Activated naive CD8-positive, alpha-beta T cell treated with anti-CD3 and anti-CD28 coated beads, Interleukin-2, amount 50 U/mL, for 24 hours (primary cell): ENCODE measurements at places on chromosomes 6 and 20.

DNA sequence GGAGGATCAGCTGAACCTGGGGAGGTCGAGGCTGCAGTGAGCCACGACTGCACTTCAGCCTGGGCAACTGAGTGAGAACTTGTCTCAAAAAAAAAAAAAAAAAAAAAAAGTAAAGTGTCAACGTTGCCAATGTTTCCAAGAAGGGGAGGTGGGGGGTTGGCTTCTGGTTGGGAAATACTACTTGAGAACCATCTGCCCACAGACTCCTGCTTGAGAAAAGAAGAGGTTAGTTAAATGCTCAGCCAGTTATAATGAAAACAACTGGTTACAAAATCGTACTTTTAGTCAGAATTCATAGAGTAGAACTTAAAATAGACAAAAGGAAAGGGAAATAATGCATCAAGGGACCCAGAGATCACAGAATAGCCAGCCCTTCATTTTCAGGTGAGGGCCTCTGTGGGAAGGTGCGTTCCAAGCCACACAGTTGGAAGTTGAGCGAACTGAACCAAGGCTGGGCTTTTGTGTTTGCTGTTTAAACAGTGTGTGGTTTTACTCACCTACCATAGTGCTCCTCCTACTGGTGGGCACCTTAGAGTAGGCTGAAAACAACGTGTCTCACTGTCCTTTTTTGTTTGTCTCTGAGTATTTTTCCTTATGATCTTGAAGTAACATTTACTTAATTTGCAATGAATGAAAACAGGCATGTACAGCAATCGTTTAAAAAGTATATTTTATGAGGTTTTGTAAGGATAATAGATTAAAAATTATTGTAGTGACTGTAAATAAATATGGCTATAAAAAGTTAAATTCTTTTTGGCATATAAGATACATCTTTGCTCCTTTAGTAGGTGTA, 200.7 kb downstream of the BCAS1 start:
- DNase-seq = peak; percentile 65

DNA sequence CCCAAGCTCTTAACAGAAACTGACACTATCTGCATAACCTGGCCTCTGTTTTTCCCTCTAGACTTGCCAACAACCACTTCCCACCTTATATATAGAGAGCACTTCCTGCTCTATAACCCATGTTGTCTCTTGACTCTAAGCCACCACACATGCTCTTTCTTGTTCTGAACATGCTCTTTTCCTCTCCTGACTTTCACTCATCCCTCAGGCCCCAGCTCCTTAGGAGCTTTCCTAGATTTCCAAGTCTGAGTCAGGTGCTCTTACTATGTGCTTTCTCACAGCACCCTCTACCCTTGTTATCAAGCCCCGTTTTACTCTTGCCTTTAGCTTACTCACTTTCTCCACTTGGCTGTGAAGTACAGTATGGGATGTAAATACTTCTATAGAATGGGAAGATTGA, 143.9 kb upstream of the EYA4 start:
- DNase-seq = no peak

DNA sequence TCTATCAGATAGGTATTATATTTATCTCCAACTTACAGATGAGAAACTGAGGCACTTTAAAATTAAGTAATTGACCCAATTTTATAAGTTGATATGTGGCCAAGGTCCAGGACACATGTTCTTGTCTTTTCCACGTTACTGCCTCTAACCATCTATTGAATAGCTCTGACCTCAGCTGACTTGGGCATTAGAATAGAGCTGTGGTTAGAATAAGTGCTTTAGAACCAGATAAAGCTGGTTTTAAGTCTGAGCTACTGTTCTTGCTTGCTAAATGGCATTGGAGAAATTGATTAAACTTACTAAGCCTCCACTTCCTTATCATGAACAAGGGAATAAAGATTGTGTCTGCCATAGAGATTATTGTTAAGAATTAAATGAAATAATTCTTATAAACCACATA, 147.8 kb upstream of the DTNBP1 start:
- DNase-seq = no peak

- no peak for DNase-seq
These were observed 54.7 kb downstream of the TRAM2 start for GRCh38 chr6:52522151-52522626.

DNA sequence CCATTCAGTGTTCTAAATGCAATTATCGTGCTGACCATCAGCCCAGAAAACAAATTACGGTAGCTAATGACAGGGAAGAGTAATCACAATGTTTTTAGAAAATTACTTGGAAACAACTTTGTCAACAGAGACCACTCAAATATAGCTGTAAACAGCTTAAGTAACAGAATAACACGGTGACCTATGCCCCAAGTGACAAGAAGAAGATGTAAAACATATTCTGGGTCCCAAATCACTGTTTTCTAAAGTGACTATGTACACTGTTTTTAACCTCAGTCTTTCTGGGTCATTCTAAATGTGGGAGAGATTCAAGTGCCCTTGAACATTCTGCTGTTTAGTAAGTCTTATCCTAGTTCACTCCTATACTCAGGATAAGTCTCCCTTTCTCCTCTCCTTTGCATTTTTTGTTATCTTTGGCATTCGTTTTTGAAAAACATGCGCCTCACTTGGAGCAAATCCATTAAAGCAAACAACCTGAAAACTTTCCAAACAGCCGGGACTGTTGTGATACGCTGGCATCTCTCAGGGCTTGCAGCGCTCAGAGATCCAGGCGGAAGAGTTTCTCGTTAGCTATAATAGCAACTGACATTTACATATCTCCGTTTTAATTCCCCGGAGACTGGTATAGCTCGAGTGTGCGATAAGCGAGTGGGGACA, 114.5 kb upstream of the SOX4 start:
- DNase-seq = no peak

DNA sequence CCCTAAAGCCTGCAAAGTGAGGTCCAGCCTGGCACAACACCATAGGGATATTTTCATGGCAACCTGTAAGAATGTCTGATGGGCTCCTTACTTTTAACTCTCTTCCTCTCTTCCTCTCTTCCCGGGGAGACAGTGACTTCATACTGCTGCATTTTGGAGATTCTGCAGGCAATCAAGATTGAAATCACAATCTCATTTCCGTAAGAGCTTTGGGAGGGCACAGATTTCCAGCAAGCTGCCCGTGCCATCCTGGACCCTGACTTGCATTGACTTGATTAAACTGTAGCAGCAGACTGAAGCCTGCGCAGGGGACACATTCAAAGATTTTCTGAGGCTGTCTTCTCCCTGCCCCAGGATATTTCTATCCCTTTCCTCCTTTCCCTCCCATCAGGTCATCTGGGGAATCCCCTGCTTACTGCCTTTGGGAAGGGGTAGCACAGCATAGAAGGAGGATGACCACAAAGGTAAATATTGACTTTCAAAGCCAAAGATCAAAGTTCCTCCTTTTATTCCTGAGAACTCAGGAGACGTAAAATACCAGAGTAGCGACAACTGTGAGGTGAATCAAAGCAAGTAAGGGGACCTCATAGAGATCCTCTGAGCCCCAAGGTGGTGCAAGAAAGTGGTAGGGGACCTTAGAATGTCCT, 504.0 kb upstream of the ARID1B start:
- DNase-seq = no peak

DNA sequence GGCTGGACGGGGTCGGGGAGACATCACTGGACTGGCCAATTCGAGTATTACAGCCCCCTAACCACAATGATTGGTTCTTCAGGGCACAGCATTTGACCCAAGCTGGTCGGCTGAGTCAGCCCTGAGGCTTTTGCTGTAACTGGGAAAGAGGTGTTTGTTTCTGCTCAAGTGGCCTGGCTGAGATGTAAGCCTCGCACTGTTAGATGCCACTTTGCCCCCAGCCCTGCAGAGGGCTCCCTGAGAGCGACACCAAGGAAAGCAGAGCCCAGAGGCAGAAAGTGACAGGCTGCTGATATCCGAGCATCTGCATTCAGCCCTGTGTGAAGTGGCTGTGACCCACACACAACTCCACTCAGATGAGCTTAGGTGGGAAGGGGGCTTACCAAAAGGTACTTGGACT, 19.4 kb downstream of the ERGIC3 start:
- DNase-seq = no peak

DNA sequence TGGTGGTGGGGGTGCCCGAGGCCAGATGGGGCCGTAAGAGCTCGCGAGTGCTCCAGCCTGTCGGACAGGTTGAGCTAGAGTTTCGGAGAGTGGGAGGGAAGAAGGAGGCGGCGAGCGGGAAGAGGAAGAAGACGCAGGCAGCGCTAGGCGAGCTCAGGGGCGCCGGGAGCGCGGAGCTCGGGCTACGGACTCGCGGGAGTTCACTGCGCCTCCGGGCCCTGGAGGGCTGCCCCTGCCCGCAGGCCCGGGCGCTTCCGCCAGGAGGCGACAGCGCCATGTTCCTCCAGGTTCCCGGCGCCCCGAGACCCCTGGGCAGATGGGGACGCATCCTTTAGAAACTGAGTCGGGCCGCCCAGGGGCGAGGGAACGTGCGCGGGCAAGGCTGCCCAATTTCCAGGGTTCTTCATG, 984 bp downstream of the TFAP2C start:
- peak; percentile 17 for DNase-seq

GRCh38 chr6:41073203-41073967, 611 bp downstream of the NFYA start:
- DNase-seq = peak; percentile 84

- DNase-seq = no peak
These were observed 9.5 kb downstream of the ADAT2 start for GRCh38 chr6:143441010-143441409.

GRCh38 chr6:76382201-76382600, 309.7 kb upstream of the IMPG1 start:
- DNase-seq = no peak

DNA sequence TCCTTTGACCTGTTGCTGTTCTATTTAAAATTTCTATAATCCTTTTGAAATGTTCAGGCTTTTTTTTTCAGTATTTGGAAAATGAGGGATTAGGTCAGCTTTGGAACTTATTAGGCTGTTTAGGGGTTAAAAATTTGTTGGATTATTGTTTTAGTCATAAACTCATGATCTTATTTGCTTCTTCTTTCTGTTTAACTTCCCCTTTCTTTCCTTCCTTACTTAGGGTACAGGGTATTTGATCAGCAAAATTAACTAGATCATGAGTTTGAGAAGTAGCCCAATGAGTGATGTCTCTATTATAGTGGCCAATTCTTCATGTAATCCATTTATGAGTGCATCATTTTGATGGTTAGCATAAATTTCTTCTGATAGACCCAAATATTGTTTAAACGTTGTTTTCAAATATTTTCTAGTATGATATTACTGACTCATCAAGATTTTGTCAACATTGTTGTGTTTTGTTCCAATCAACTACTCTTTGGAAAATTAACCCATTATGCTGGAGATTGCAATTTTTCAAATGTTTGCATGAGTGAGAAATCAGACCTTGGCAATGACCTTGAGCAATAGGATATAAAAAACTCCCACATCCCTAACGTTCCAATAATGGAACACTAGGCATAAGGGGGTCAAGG, 94.4 kb downstream of the OTOR start:
- no peak for DNase-seq

DNA sequence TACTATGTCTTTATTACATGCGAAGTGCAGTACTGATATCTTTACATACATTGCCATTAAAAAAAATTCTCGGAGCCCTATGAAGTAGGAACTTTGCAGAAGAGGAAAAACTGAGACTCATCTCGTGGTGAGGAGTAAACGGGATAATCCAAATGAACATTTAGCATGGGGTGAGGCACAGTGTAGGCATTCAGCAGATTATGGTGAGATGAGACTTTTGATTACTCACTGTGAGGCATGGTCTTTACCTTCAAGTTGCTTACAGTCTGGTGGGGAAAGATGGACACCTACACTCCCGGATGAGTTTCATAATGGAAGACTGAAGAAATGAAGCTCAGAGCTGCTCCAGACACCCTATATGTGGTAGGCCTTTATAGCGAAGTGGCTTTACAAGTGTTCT, 1.4 kb downstream of the RPRD1B start:
- DNase-seq = no peak

- no peak for DNase-seq
These were observed 23.8 kb upstream of the DUSP22 start for GRCh38 chr6:268394-268935.

DNA sequence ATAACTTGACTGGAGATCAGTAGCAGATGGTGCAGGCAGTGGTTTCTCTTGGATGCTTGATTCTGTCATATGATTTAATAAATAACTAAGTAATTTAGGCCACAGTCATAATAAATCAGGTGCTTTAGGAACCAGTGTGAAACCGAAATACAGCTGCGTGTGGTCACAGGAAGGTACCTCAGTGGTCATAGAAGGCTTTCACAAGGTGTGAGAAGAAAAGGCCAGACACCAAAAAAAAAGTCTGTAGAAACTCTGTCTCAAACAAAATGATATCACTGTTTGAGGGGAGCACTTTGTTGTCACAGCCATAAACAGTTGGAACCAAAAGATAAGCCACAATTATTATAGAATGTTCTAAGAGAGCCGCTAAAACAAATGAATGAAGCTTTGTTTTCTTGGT, 56.5 kb downstream of the ARMC2 start:
- no peak for DNase-seq

GRCh38 chr6:2073476-2073875, 171.9 kb downstream of the GMDS start:
- DNase-seq = no peak

GRCh38 chr6:3231247-3232016, 4.0 kb upstream of the TUBB2B start:
- no peak for DNase-seq

- no peak for DNase-seq
These were observed 130.3 kb upstream of the PMEPA1 start for GRCh38 chr20:57840066-57840465.

DNA sequence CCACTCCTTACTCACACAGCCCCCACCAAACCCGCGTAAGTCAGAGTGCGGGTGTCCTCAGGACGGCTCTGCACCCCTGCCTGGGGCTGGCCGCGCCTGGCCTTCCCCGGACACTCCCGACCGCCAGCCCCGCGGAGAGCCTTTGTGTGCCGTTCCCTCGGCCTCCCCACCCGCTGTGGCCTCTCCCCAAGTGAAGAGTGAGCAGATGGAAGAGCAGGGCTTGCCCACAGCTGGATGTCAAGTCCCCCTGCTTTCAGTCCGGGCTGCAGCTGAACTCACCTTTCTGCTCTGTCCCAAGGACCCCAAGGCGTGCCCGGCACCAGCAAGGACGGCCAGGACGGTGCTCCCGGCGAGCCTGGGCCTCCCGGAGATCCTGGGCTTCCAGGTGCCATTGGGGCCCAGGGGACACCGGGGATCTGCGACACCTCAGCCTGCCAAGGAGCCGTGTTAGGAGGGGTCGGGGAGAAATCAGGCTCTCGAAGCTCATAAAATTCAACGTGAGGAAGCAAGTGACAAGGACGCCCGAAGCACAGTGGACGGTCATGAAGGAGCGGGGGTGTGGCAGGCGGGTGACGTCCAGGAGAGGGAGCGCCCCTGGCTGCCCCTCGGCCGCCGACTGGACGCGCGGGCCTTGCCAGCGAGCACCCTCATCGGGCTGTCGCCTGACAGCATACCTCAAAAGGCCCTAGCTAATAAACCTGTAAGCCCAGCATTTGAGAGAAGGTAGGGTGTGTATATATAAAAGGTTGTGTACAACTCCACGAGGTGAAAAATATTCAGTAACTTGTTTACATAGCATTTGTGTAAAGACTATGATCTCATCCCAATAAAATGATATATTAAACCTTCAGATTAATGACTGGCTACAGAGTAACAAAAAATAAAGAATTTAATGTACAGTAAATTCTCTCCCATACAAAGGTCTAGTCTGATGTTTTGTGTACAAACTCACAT, 21.1 kb downstream of the TCFL5 start:
- DNase-seq = no peak
